ENCODE measurements at places on chromosomes 5 and 9.

DNA sequence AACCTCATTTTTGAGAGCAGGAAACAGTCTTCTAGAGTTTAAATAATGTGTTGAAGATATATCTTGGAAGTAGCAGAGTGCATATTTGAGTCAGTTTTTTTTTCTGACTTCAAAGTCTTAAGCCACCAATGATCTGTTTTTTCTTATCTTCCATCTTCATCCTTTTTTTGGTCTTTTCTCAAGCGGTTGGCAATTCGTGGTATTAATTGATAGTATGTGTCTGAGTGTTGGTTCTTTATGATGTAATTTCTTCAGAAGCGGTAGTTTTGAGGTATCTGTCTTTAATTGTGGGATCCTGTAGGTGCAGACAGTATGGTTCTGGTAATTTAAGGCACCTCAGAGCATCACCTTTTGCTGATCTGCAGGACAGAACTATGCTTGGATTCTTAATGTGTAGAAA, 3.9 kb downstream of the CSNK1G3 start:
- no peak for DNase-seq

DNA sequence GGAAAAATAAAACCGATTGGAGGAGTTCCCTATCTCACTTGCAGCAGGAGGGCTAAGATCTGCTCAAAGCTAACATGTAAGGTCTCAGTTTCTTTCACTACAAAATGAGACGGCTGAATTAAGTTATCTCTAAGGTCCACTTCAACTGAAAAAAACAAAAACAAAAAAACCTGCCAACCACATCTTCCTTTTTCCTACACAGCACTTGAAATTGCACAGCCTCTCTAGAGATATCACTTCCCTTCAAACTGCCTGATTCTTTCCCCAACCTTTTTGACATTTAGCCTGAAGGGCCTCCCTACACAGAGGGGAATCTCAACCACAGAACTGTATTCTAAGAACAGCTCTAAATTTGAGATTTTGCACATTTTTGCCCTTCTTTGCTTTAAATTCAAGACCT, 227.9 kb upstream of the TARS1 start:
- no peak for DNase-seq

DNA sequence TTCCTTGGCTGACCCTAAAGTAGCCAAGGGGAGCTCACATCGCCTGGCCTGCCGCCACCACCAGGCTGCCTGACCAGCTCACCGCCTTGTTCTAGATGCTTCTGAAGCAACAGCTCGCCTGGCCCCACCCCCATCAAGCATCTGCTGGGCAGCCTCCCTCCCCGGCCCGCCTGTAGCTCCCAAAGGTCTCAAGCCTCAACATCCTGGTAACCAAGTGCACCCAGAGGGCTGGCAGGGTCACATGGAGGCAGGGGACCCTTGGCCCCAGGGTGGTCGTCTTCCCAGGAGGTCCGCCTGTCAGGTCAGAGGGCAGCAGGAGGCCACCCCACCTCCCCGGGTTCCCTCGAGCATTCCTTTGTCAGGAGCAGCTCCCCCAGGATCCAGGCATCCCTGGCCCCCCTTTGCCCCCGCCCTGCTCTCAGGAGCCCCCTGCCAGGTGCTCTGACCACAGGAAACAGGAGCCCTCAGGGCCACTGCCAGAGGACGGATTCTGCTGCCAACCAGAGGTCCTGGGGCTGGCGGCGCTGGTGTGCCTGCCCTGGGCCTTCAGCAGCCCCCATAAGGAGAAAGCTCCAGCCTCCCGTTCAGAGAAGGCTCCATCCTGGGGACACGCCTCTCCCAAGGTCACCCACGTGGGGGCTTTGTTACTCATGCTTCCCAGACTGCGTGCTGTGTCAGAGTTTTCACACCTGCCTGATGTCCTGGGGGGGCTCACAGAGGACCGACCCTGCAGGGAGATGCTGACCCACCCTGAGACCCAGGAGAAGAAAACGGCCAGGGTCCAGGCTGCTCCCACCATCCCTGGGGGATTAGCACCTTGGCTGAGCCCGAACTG, 3.5 kb upstream of the LRRC14B start:
- no peak for DNase-seq

DNA sequence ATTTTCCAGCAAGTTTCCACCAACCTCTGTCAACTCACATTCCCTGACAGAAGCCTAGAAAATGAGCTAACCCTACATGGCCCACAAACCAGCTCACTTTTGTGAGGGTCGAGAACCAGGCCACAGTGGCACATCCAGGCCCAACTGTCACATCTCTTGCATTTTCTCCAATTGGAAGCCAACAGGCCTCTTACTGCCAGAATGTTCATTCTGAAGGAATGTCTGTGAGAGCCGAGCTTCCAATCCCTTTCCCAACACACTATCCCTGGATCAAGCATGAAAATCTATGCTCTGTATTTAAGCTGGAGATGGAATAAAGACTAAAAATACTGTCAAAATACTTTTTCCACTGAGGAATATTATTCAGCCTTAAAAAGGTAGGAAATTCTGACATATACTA, 20.0 kb downstream of the MARCHF3 start:
- DNase-seq, result no peak

GRCh38 chr9:124599121-124599795, 92.1 kb upstream of the NR5A1 start:
- DNase-seq, result no peak

DNA sequence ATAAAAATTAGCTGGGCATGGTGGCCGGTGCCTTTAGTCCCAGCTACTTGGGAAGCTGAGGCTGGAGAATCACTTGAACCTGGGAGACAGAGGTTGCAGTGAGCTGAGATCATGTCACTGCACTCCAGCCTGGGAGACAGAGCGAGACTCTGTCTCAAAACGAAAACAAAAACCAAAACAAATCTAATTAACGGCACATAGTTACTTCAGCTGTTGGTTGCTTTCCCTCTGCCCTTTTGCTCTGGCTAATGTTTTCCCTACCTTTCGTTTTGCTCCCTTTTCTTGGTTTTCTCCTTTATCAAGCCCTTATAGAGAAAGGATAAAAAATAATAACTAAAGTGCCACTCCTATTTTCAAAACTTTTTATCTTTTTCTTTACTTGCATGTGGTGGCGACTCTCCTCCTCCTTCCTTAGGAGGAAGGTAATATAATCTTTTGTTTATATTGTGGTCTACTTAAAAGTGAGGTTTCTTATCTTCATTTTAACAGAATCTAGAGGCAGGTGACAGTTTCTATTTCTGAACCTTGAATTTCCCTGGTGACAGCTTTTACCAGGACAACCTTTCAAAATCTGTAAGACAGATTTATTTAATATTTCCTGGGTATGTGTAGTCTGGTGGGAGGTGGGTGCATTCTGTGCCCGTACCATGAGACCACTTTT, 125.4 kb downstream of the ARHGEF28 start:
- no peak for DNase-seq

GRCh38 chr9:84310883-84311282, 29.7 kb downstream of the SLC28A3 start:
- DNase-seq, result no peak

DNA sequence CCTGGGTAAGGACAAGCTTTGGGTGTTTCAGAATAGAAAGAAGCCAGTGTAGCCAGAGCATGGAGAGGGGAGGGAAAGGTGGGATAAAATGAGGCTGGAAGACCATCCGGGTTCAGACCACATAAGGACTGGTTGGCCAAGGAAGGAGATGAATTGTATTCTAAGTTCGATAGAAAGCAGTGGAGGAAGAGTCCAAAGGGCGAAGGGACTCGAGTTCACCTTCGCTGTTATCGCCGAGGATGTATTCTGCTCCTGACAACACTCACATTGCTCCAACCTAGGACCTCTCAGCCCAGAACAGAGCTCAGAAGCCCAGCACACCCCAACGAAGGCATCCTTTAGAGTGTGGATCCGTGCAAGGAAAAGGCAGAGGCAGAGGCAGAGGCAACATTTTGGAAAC, 133.1 kb upstream of the EPB41L4A start:
- no peak for DNase-seq

DNA sequence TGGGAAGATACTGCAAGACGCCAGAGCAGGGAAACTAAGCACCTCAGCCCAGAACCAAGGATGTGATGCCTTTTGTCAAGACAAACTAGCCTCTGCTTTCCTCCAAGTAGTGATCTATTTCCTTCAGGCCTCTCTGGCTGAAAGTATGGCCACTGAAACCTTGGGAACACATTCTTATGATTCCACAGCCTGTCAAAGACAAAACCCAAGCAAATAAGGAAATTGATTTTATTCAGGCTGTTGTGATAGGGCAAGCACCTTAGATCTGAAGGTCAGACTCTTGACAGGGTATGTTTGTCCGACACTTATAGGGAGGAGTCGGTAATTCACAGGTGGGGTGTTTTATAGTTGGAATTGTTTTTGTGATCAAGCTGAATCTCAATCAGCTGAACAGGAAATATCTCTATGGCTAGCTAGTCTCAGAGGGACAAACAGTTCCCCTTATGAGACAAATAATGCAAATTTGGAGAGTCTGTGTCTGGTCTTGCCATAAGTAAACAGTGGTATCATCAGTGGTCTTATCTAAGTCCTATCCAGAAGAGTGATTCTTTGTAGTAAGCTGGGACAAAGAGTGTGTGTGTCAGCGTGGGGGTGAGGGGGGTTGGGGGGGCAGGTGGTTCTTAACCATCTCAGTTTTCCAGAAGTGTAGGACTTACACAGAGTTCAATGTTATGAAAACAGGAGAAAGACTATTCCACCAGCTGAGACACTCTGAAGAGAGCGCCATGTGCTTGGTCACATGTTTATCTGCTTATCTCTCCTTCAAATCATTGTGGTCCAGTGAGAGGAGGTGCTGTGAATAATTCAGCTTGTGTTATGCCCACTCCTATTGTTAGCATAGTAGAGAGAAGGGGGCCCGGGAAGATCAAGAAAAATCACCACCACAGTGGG, 6.7 kb upstream of the ZCCHC10 start:
- DNase-seq, result no peak

- no peak for DNase-seq
Observed at GRCh38 chr5:53199882-53200281, 90.3 kb upstream of the MOCS2 start.

- DNase-seq, result no peak
Observed at GRCh38 chr9:28853477-28853876, 1280.2 kb upstream of the C9orf72 start.

- no peak for DNase-seq
Observed at GRCh38 chr9:113952676-113953075, 76.6 kb downstream of the ZNF618 start.

GRCh38 chr9:7209016-7209715, 451.4 kb downstream of the KDM4C start:
- DNase-seq, result no peak

DNA sequence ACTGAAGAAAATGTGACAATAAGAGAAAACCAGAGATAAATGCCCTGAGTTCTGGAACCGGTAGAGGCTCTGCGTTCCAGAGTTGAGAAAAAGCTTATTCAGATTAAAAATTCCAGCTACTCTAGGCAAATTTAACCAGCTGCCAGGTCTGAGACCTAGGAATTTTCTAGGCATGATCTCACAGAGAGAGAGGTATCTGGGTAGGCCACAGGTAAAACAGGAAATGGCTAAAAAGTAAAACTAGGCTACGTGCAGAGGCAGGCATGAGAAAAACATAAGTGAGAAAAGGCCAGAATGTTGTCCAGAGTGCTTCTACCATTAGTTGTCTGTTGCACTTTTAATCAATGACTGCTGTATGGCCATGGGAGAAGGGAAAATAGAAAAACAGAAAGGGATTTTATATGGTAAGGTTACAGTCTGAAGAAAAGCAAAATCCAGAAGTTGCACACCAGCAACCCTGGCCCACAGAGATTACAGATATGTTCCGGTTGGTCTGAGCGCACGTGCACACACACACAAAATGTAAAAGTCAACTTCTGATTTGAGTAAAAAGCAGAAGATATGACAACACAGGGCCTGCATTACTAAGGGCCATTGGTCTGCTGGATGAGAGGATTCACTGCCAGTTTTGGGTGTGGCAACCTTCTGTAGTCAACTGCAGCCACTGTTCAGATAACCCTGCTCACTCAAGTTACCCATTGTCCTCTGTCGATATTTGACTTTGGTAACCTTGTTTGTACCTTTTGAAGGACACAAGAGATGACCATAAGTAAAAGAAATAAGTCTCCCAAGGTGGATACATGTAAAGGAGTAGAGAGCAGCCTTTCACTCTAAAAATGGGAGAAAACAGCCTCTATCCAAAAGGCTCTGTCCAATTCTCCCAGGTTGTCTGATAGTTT, 266.0 kb downstream of the DTWD2 start:
- no peak for DNase-seq

DNA sequence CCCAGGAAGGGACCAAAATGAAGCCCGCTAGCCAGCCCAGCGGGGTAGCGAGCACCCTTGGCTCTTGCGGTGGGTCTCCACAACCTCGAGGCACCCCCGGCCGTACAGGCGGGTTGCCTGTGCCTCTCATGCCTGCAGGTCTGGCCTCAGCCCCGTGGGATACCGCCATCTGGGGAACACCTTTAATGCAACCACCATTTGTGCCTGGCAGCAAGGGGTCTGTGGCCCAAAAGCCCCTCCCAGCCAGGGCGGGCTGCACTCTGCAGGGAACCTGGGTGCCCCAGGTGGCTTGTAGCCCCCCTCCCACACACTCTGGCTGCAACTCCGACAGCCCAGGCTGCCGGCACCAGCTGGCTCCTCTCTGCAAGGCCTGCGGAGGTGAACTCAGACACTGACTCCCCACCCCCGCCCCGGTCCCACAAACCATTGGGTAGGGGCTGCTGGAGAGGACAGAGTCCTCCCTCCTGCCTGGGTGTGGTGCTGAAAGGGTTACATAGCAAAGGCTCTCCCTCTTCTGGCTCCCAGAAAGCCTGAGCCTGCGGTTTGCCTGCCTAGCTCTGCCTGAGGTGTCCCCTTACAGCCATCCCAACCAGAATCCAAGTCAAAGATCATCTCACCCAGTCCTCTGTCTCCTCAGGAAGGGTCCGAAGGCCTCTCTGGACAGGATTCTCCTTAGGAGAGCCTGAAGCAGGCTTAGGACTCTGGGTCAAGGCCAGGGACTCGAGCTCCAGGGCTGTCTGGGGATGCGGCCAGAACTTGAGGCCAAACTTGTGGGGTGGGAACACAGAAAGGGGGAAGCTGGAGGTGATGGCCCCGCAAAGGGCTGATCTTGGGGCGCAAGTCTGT, 109.4 kb downstream of the PSD2 start:
- no peak for DNase-seq

DNA sequence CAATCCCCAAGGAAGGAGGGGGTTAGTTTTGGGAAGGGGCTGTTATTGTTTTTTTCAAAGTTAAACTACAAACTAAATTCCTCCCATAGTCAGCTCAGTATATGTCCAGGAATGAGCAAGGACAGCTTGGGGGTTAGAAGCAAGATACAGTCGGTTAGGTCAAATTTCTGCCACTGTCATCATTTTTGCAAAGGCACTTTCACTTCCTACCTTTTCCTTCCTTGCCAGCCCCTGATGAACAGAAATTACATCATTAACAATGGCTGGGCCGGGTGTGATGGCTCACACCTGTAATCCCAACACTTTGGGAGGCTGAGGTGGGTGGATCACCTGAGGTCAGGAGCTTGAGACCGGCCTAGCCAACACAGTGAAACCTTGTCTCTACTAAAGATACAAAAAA, 51.5 kb upstream of the HRH2 start:
- no peak for DNase-seq

DNA sequence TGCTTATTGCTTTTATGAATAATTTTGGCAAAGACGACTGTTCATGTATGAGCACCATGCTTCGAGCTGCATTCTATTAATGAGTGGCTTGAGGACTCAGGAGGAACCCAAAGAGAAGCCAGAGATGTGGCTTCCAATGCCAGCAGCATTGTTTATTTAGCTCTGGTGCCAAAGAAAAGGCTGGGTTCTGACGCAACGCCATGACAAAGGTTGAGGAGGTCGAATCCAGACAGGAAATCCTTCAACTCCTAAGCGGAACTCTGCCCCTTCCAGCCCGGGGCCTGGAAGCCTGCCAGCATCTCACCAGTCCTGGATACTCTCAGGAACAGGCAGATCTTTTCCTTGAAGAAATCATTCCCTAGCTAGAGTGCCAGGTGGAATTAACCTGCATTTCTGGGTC, 104.4 kb downstream of the ARHGAP26 start:
- DNase-seq, result no peak
